ENCODE measurements at places on chromosomes 12 and 14.

- DNase-seq = peak; percentile 35
Observed at GRCh38 chr14:60294411-60295069, 45.5 kb downstream of the PPM1A start.

- no peak for DNase-seq
Observed at GRCh38 chr14:87628129-87628528, 364.9 kb downstream of the GALC start.

- peak; percentile 43 for DNase-seq
Observed at GRCh38 chr14:70832561-70833305, 23.4 kb upstream of the MAP3K9 start.

DNA sequence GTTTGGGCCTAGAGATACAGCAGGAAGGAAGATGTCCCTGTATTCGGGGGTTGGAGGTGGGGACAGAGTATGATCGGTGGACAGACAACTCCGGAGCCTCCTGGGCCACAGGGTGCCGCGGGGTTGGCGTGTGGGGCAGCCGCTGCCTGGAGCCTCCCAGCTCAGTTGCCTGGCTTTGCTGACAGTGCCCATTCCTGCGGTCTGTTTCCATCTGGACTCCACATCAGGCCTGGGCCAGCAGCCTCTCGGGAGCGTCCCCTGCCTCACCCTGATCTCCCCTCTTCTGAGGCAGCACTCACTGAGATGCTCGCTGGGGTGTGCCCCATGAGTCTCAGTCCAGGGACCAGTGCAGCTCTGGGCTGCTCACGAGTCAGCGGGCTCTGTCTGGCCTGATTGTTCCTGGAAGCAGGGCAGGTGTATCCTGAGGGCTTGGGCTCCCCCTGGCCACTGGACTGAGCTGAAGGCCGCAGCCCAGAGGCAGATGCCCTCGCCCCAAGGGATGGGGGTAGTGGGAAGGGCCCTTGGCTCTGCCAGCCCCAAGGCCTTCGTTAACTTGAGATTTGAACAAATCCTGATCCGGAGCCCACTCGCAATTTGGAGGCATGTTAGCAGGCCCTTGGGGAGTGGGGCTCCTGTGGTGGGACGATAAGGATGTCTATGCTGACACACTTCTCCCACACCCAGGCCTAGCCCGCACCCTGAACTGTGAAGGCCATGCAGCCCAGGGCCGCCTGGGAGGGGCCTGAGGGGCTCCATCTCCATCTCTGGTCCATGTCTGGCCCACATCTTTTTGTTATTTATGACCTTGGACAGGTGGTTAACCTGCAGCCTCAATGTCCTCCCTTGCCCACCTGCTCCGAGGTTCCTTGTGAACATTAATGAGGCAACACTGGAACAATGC is 7.5 kb downstream of the HIP1R start:
- no peak for DNase-seq

GRCh38 chr14:94016446-94016976 is 9.6 kb upstream of the OTUB2 start:
- DNase-seq = no peak

DNA sequence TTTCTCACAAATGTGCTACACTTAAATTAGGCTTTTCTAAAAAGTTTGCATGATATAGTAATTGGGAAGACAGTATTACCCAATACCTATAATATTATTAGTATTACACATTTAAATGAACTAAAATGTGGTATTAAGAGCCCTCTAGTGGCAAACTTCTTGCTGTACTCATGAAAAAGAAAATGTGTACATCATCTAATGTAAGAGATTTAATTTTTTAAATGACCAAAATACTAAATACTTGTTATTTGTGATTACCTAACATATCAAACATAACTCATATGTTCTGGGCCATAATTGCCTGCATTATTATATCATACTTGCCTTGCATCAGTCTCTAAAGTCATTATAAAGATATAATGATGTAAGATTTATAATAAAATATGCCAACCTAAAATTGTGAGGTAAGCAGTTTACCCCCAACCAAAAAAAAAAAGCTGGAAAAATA is 64.2 kb downstream of the DNAI7 start:
- peak; percentile 76 for DNase-seq

GRCh38 chr14:47917344-47917954 is 242.0 kb upstream of the MDGA2 start:
- DNase-seq = peak; percentile 16

- no peak for DNase-seq
Observed at GRCh38 chr12:42010257-42010656, 134.4 kb downstream of the GXYLT1 start.

- DNase-seq = no peak
Observed at GRCh38 chr12:53288322-53288721, 7.0 kb upstream of the PFDN5 start.

GRCh38 chr14:37665951-37666350 is 70.5 kb downstream of the TTC6 start:
- DNase-seq = no peak

DNA sequence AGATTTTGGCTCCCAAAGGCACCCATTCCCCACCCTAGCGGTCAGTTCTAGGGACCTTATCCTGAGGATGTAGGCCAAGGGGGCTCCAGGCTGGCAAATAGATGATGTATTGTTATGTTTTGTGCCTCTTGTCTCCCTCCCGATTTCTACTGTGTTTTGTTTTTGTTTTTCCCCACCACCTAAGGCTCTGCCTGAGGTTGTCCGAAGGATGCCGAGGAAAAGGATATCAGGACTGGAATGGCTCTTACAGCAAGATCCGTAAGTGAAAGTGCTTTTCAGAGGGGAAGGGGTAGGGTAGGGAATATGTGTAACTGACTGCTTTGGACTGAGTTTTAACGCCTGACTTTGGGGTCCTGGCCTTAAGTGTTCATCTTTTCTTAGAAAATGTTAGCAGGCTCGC is 6.6 kb downstream of the FOXG1 start:
- no peak for DNase-seq

- DNase-seq = no peak
Observed at GRCh38 chr14:81668626-81669274, 135.1 kb upstream of the SEL1L start.

- DNase-seq = no peak
Observed at GRCh38 chr12:111925171-111925570, 83.1 kb downstream of the MAPKAPK5 start.

DNA sequence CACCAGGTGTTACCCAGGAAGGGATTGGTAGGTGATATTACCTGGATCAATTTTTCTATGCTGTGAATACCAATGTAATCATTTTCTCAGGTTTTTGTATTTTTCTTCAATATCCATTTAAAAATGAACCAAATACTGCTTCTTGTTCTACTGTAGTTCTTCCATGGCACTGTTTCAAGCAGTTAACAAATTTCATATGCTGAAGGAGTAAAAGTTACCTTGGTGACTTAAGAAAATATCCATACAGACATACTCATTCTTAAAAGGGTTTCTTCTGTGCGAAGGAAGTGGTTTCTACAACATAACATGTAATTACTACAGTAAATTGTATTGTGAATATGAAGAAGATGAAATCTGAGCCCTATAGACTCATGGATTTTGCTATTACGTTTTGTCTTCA is 222.5 kb downstream of the TMEM117 start:
- no peak for DNase-seq

DNA sequence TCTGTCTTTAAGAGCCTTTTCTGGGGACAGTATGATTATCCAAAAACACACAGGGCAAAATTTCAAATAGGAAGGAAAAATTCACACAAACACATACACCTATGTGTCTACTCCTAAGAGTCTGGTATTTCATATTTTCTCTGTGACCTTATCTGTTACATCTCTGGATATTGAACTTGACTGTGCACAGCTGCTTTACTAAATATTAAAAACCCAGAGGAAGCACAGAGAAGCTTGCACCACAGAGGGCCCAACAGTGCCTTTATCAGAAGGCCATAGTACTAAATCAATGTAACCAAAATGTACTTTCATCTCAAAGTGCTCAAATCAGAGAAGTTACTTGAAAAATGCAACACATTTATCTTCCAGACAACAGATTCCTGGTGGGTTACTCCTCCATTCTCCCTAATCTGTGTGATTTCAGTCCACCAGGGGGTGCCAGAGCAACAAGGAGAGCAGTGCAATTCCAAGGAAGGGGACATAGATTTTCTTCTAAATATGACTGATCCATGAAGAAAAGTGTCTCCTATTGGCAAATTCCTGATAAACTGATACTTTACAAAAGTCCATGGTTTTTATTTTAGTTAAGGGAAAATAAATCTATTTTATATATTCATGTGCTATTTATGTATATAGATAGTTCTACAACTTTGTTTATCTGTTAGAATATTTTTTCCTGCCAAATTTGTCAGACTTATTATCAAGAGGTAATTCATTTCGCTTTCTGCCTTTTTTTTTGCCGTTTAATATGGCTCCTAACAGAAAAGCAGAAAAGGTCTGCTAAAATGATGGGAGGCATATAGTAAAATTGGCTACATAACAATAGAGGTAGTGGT is 617.6 kb downstream of the LRFN5 start:
- peak; percentile 83 for DNase-seq

DNA sequence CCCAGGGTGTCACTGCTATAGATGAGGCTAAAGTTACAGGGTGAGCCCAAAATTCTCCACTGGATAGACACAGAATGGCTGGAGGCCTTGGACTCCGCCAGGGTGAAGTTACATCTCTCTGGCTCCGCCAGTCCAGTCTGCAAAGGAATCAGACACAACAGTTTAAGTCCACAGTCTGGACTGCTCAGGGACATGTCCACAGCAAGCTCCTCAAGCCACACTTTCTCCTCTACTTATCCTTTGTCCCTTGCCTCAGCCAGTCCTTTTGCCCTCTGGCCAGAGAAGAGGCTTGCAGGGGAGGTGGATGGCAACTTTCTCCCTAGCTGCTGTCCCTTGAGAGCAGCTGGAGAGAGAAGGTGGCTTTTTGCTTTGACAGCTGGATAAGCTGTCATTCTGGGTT is 28.0 kb downstream of the PTPRB start:
- no peak for DNase-seq

- peak; percentile 27 for DNase-seq
Observed at GRCh38 chr14:34931206-34931605, 51.6 kb upstream of the SRP54 start.

GRCh38 chr12:26297396-26298070 is 102.2 kb downstream of the SSPN start:
- no peak for DNase-seq

GRCh38 chr12:102776041-102776440 is 141.0 kb downstream of the PAH start:
- DNase-seq = no peak

- no peak for DNase-seq
Observed at GRCh38 chr12:94162108-94162507, 13.7 kb downstream of the PLXNC1 start.

DNA sequence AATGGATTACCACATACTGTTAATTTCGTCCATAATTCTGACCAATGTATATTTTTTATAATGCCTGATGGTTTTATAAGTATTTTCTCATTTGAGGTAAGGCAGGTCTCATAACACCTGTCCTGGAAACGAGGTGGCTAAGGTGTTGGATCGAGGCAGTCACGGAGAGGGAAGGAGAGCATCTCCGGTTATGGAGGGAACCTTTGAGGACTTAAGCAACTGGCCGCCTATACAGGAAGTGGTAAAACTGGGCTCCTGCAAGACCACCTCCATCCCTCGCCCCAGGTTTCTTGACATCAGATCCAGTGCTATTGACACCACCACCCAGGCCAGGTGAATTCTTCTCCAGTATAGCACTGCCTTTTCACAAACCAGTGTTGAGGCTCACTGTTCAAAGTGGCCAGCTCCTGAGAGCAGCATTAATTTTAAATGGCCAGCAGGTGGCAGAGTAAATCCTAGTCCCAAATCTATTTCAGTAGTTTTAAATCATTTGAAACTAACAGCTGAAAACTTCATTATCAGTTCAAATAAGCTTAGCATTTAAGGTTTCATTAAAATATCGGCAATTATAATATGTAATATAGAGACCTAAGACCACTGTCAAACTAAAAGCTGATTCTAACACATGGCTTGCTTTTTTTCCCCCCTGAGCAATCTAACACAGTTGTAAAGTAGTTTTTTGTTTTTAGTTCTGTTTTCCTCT is 100.8 kb downstream of the PPM1A start:
- peak; percentile 61 for DNase-seq

DNA sequence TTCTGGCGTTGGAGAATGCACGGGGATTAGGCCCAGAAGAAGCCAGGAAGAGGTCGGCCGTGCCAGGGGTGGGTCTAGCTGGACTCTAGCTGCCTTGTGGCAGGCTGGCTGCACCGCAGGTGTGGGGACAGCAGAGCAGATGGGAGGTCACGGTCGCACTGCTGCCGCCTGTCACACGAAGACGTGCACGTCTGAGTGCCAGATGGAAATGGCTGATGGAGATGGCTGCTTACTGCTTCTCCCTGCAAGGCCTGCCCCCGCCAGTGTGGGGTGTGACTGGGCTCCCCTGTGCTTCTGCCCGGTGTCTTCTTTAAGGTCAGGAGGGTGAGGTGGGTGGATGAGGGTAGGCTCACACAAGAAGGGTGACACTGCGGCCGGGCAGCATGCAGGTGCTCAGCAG is 79.0 kb downstream of the MOK start:
- no peak for DNase-seq

DNA sequence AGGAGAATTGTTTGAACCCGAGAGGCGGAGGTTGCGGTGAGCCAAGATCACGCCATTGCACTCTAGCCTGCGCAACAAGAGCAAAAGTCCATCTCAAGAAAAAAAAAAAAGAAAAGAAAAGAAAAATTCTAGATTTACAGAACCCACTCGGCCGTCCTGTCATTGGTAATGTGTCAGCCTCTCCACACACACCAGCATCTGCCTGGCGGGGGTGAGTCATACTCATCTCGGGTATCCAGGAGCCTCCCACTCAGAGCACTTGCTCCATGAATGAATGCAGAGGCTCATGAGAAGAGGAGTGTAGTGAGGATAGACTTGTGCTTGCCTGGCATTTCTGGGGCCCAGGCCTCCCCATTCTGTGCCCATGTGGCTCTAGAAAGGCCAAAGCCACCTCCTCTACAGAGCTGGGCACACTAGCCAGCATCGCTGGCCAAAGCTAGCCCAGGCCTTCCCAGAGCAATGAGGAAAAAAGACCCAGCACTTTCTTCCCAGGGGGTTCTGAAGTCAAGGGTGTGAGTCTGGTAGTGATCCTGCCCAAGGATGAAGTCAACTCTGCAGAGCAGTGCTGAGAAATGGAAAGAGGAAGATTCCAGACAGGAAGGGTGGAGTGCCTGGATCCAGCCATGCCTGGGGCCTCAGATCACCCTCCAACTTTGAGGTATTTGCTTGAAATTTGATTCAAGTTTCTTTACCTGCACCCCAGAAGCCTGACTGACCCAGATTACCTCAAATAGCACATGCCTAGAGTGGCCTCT is 31.2 kb upstream of the KLC1 start:
- DNase-seq = peak; percentile 97

DNA sequence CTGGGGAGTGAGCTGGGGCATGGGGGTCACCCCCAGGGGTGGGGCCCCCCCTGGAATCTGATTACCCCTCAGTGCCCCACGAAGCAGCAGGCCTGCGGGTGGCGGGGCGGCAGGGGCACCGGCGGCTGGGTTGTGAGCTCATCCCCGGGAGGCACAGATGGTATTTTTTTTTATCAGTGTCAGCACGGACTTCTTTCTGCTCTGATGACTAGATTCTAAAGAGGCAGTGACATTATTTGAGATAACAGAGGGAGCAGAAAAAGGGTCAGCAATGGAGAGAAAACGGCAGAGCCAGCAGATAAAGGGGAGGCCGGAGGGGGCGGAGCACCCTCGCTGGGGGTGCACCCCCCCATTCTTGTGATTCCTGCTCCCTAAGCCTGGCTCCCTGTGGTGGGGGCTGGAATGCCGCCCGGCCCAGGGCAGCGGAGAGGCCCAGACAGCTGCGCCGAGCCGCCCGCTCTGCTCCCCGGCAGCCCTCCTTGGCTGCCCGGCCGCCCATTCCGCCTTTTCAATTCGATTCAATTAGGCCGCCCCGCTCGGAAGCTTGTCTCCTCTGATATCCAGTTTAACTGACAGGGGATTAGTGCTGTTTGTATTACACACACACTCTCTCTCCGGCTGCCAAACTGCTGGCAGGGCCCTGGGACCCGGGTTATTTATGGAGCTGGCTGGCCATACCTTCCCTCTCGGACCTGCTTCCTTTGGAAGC is 32.9 kb downstream of the MVK start:
- no peak for DNase-seq

Measured in ELR (cell line).